ENCODE measurements at places on chromosomes 3 and 15.

DNA sequence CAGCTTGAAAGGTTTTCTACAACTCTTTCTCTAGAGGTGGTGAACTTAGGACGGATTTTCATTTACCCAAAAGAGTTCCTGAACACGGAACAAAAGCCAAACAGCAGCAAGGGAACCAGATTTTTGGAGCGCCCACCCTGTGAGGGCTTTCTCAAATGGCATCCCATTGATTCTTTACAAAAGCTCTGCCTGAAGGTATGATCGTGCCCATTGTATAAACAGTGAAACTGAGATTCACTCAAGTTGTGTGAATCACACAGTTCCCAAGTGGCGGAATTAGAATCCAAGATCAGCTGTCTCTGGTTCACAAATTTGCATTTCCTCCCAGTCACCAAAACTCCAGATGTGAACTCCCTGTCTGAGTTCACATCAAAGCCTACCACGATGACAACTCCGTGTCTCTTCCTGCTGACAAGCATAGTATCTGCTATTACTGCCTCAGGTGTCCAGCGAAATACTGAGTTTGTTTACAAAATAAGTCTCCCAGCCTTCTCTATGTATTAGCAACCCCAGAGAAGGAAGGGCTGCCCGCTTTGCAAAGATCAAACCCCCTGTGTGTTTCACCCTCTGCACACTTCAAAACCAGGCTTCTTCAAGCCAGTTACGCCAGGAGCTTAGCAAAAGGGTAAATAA, 235.9 kb upstream of the ST8SIA2 start:
- H3K4me1 ChIP-seq = peaks cover 10% of the 10 kb centered on the region
- H3K27me3 ChIP-seq = peaks cover 7% of the 10 kb centered on the region
- H3K4me3 ChIP-seq = no peak overlapping the region
- no peak overlapping the region for H3K27ac ChIP-seq

GRCh38 chr3:186588632-186589031, 18.1 kb downstream of the DNAJB11 start:
- no peak overlapping the region for H3K27ac ChIP-seq
- H3K36me3 ChIP-seq = peaks cover 21% of the 10 kb centered on the region
- no peaks in the 10 kb centered on the region for H3K27me3 ChIP-seq
- H3K4me1 ChIP-seq = no peaks in the 10 kb centered on the region
- no peak for DNase-seq
- no peak overlapping the region for H3K4me3 ChIP-seq

DNA sequence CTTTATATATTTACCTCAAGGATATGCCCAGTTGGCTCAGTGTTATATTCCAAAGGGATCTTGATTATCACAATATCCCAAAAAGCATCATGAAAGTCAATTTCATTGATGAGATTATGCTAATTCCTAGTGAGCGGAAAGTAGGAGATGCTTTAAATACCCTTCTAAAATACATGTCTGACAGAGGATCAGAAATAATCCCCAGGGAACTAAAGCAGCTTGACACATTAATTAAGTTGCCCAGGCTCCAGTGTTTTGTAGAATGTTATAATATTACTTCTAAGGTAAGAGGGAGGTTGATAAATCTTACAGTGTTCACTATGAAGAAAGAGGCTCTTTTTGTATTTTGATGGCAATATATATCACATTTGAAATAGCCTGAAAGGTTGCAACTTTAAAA, 767.5 kb upstream of the ROBO1 start:
- no peak for DNase-seq
- H3K4me1 ChIP-seq = no peaks in the 10 kb centered on the region
- no peaks in the 10 kb centered on the region for H3K36me3 ChIP-seq
- H3K27ac ChIP-seq = no peak overlapping the region
- H3K4me3 ChIP-seq = no peak overlapping the region
- H3K27me3 ChIP-seq = no peaks in the 10 kb centered on the region

GRCh38 chr3:25768851-25769250, 14.4 kb downstream of the NGLY1 start:
- no peak overlapping the region for H3K4me3 ChIP-seq
- H3K27ac ChIP-seq = no peak overlapping the region
- H3K4me1 ChIP-seq = no peaks in the 10 kb centered on the region

DNA sequence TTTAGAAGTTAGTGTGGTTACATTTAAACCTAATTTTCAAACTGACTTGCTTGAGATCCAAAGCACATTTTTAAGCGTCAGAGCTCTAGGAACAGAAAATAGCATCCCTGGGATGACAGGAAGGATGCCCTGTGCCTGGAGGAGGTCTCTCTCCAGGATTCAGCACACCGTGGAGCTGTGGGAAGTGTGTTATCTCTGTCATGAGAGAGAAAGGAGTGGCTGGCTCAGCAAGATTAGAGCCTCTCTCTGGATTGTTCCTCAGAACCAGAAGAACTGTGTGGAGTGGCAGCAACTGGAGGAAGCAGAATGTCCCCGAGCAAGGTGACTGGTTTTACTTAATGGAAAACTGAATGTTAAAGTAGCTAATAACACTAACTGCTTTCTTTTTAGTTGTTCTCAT, 233.6 kb upstream of the TGFBR2 start:
- no peak for DNase-seq
- peaks cover 13% of the 10 kb centered on the region for H3K4me1 ChIP-seq
- H3K4me3 ChIP-seq = no peak overlapping the region
- peaks cover 3% of the 10 kb centered on the region for H3K27me3 ChIP-seq
- no peak overlapping the region for H3K27ac ChIP-seq

DNA sequence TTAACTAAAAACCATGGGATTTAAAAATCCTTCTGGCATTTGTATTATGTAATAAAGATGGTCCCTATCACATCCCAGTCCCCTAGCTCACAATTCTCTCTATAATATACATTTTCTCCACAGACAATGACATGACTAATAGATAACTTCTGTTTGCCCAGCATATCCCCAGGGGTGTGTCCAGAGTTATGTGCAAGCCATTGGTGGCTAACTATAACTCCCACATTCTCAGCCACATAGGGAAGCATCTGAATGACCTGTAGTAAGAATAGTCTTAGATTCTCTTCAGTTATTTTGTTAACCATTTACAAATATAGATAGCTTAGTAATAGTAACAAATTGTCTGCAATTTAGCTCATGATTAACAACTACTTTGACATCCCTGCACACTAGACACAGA, 52.2 kb upstream of the RBSN start:
- H3K27me3 ChIP-seq = peaks cover 68% of the 10 kb centered on the region
- peaks cover 3% of the 10 kb centered on the region for H3K4me1 ChIP-seq
- H3K36me3 ChIP-seq = no peaks in the 10 kb centered on the region
- DNase-seq = no peak

DNA sequence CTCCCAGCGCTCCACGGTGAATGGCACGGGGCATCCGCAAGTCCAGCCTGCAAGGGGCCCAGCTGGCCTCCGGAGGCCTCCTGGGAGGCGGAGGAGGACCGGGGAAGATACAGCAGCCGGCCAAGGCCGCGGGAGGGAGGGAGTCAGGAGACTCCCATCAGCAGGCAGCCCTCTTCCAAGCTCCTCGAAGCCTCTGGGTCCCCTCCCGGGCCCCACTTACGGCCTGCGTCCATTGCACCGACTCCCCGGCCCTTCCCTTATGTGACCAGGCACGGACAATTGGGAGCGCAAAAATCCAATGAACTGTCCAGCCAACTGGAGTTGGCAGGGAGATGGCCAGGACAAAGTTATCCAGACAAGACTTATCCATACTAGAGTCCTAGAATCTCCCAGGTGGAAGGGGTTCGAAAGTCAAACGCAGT, 668 bp downstream of the MFGE8 start:
- H3K27me3 ChIP-seq = peaks cover 3% of the 10 kb centered on the region
- DNase-seq = peak; percentile 37
- H3K27ac ChIP-seq = peak overlapping the region; percentile 90
- peak overlapping the region; percentile 92 for H3K4me3 ChIP-seq
- peaks cover 20% of the 10 kb centered on the region for H3K36me3 ChIP-seq

DNA sequence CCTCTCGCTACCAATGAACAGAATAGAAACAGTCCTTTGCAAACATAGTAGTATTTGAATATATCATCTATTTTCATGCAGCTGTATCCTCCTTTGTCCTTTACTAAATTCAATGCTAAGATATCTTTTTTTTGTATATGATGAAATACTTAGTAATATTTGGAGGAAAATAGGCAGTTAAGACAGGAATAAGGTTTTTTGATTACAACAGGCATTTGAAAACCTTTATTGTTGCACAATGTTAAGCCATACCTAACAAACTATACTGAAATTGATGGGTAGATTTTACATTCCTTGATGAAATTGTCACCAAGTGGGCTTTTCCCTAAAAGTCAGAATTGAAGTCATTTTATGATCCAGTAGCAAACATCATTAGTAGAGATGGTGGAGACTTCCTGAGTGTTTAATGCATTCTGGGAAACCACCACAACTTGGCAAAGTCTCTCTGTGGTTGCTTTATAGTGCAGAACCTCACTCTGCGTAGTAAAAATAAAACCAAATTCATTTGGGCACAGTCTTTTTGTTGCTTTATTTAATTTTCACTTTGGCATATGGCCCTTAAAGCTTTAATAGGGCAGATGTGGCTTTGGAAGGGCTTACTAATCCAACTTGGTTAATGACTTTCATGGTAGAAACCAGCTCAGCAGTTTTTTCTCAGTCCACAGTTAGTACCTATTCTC, 216.0 kb downstream of the DIPK2A start:
- H3K27me3 ChIP-seq = no peaks in the 10 kb centered on the region
- H3K4me1 ChIP-seq = peaks cover 6% of the 10 kb centered on the region
- H3K4me3 ChIP-seq = no peak overlapping the region
- H3K36me3 ChIP-seq = no peaks in the 10 kb centered on the region

DNA sequence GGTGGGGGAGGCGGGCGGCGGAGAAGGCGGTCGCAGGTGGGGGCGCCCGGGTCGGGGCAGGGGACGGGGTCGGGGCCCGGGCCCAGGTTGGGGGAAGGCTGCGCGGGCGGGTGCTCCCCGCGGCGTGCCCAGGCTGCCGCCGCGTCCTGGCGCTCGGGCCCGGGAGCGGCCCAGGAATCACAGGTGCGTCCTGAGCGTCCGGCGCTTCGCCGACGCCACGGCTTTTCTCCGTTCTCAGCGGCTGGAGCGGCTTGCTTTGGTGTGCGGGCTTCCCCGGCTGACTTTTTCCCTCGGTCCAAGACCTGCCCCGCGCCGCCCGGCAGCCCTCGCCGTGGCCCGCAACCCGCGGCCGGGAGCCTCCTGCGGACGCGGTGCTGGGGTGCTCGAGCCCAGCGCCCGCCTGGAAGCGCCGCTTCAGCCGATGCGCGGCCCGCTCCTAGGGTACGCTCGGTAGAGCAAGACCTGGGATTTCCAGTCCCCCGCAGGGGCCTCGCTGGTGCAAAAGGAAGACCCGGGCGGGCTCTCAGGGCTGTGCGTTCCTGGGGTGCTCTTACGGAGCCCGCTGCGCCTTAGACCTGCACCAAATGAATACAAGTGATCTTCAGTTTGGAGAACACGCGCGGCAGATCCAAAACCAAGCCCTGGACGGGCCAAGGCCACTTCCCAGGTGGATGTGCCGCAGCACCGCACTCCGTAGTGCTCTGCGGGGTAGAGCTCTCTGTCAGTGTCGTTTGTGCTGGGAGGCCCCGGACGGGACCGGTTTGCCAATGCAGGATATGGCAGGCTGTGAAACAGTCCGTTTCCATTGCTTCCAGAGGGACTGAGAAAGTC, 639 bp downstream of the NIPA1 start:
- peaks cover 18% of the 10 kb centered on the region for H3K27me3 ChIP-seq
- H3K27ac ChIP-seq = no peak overlapping the region
- peak overlapping the region; percentile 85 for H3K4me3 ChIP-seq
- peaks cover 8% of the 10 kb centered on the region for H3K4me1 ChIP-seq
- peak; percentile 48 for DNase-seq

DNA sequence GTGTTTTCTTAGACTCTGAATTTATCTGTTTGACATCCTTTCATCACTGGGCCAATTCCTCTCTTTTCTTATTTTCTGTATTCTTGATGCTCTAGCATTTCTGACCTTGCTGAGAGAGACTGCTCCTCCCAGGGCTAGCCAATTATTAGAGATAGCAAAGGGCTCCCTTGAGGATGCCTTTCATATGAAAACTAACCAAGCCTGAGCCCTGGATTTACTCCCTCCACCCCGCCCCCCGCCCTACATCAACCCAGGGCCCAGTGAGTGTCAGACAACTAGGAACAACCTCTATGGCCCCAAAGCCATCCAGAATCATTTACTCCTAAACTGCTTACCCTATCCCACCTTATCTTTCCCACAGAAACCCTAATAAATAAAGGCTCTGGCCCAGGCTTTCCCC, 69.7 kb upstream of the LARS2 start:
- H3K36me3 ChIP-seq = no peaks in the 10 kb centered on the region
- no peak for DNase-seq
- H3K27ac ChIP-seq = no peak overlapping the region
- H3K4me1 ChIP-seq = peaks cover 12% of the 10 kb centered on the region
- H3K4me3 ChIP-seq = no peak overlapping the region
- H3K27me3 ChIP-seq = peaks cover 5% of the 10 kb centered on the region

- peaks cover 3% of the 10 kb centered on the region for H3K27me3 ChIP-seq
- H3K27ac ChIP-seq = no peak overlapping the region
- H3K36me3 ChIP-seq = no peaks in the 10 kb centered on the region
- no peak for DNase-seq
- no peak overlapping the region for H3K4me3 ChIP-seq
These were observed 8.7 kb upstream of the PRR23E start for GRCh38 chr3:127183931-127184869.

GRCh38 chr3:86562090-86562489, 428.9 kb downstream of the VGLL3 start:
- no peaks in the 10 kb centered on the region for H3K36me3 ChIP-seq
- no peaks in the 10 kb centered on the region for H3K4me1 ChIP-seq
- H3K27ac ChIP-seq = no peak overlapping the region
- H3K4me3 ChIP-seq = no peak overlapping the region
- no peaks in the 10 kb centered on the region for H3K27me3 ChIP-seq

GRCh38 chr3:122091602-122092295, 36.6 kb downstream of the CD86 start:
- no peak overlapping the region for H3K4me3 ChIP-seq
- no peaks in the 10 kb centered on the region for H3K36me3 ChIP-seq
- no peak for DNase-seq

- DNase-seq = no peak
- peak overlapping the region; percentile 53 for H3K27ac ChIP-seq
- H3K36me3 ChIP-seq = peaks cover 12% of the 10 kb centered on the region
These were observed 167.8 kb downstream of the PTPRG start for GRCh38 chr3:61729038-61729634.

DNA sequence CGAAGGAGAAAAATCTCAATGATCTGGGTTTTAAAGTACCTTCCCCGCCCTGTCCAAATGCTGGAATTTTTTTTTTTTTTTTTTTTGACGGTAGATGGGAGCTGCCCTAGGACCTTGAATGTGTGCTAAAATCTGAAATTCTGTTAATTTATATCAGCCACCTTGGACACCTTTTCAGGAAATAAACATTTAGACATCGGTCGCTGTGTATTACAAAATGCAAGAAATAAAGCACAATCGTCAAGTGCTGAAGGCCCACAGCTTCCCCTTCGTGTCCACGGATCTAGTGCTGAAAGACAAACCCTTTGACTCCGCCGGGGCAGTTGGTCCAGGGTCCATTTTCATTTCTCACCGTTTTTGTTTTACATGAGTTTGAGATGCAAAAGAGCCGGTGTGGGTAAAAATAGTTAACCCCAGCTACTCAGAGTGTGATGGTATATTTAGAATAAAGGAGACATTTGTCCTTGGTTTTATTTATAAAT, 90.2 kb upstream of the CHD2 start:
- H3K36me3 ChIP-seq = peaks cover 10% of the 10 kb centered on the region
- no peak for DNase-seq
- peaks cover 50% of the 10 kb centered on the region for H3K4me1 ChIP-seq
- no peaks in the 10 kb centered on the region for H3K27me3 ChIP-seq
- peak overlapping the region; percentile 84 for H3K4me3 ChIP-seq
- peak overlapping the region; percentile 100 for H3K27ac ChIP-seq

GRCh38 chr15:31806106-31806505, 224.2 kb upstream of the CHRNA7 start:
- no peak overlapping the region for H3K27ac ChIP-seq
- H3K4me3 ChIP-seq = no peak overlapping the region
- no peak for DNase-seq
- H3K4me1 ChIP-seq = peaks cover 19% of the 10 kb centered on the region

- H3K27ac ChIP-seq = peak overlapping the region; percentile 19
- H3K27me3 ChIP-seq = no peaks in the 10 kb centered on the region
- H3K4me1 ChIP-seq = peaks cover 3% of the 10 kb centered on the region
- no peak overlapping the region for H3K4me3 ChIP-seq
These were observed 441.4 kb downstream of the CNTN4 start for GRCh38 chr3:2540115-2540514.
